ENCODE measurements at places on chromosomes 5 and 9.

GRCh38 chr5:135492319-135492626 lies 40.1 kb upstream of the TIFAB start:
- DNase-seq, result no peak

DNA sequence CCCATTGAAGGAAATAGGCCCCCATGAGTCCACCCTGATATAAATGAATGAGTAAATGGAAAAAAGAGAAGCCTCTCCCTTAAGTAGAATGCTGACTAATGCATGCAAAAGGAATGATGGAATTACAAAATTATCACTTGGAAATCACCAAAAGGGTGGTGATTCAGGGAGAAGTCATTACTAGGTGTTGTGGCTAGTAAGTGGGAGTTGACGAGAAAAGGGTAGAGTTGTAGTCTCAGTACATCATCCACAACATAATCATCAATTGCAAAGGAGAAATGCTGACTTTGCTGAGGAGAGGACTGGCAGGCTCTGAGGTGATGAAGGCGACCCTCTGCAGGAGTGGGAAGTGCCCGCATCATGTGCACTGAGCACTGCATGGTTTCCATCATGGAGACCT lies 201.5 kb upstream of the S1PR3 start:
- no peak for DNase-seq

DNA sequence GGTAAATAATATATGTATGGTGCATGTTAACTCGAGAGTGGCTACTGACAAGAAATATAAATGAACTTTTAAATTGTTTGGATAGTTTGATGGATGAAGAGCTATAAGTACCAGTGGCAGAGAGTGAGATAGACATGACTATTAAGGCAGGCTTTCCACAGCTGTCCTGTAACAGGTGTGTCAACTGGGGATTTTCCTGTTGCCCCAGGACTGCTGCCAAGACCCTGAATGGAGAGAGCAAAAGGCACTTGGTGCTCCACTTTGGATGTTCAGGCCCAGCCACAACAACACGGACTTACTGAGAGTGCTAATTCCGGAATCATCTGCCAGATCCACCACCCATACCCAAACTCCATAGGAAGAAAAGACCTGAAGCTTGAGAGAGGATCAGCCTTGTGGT lies 215.1 kb downstream of the SEC61B start:
- no peak for DNase-seq

DNA sequence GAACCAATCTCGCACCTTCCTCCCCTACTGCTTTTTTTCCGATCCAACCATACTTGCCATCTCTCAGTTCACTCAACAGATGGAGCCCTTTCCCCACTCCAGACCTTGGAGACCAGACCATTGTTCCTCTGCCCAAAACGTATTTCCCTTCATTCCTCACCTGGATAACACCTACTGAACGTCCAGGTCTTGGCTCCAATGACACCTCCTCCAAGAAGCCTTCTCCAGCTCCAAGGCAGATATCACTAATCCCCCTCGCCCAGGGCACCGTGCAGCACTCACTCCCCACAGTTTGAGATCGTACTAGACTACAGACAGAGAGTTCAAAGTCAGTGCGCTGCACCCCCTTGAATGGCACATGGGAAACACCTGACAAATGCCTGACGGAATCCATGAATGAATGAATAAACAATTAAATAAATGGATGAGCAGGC lies 47.1 kb upstream of the AKNA start:
- no peak for DNase-seq

DNA sequence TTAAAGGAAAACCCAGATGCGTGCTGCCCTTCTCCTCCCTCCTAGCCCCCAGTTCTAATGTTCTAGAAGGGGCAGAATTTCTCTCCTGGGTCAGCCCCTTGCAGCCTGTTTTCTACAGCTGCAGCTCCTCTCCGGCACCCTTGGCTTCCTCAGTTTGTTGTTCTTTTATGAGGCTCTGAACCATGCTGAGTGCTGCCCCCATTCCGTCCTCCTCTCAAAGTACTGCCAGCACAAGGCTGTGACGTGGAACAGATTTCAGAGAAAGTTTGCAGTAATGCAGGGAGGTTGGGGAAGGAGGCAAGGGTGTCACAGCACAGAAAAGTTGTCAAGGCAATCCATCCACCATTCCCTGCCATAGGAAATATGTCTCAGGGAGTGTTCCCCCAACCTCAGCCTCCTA lies 63.3 kb downstream of the RGS3 start:
- DNase-seq, result no peak

GRCh38 chr9:120210274-120210673 lies 369.7 kb downstream of the CDK5RAP2 start:
- no peak for DNase-seq

GRCh38 chr9:96782235-96782634 lies 4.3 kb upstream of the ZNF510 start:
- no peak for DNase-seq

DNA sequence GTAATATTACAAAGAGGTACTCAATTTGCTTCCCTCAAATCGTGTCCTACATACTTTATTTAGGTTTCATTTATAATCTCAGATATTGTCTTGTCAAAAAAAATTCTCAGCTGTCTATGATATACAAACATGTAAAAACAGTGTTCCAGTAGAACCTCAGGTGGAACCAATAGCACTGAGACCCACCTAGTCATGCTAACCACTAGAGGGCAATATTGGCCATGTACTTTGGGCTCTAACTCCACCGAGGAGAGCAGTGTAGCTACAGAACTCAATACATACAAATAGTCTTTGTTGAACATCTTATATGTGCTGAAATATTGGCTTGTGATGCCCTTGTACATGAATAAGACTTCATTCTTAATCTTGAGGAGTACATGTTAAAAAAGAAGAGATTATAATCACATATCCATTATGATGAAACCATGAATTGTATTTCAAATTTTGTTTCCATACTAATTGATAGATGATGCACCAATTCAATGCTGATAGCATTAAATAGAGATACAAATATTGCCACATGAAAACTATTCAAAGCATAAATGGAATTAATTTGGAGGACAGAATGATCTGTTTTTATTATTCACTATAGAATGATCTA lies 71.2 kb upstream of the CNTLN start:
- no peak for DNase-seq

DNA sequence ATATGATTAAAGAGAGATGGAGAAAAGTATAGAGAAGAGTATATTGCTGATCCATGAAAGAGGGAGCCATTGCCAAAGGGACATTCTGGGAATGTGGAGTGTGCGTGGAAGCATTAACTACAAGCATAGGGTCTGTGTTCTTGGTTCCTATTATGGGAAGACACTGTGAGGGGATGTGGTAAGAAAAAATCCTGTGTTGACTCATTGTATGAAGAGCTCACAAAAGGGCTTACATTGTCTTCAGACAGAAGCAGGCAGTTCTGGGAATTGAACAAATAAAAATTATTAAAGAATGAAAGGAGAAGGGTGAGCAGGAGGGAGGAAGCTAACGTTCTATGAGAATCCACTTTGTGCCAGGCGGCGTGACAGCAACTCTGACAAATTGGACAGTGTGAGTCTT lies 250.4 kb upstream of the CHD1 start:
- DNase-seq, result no peak

DNA sequence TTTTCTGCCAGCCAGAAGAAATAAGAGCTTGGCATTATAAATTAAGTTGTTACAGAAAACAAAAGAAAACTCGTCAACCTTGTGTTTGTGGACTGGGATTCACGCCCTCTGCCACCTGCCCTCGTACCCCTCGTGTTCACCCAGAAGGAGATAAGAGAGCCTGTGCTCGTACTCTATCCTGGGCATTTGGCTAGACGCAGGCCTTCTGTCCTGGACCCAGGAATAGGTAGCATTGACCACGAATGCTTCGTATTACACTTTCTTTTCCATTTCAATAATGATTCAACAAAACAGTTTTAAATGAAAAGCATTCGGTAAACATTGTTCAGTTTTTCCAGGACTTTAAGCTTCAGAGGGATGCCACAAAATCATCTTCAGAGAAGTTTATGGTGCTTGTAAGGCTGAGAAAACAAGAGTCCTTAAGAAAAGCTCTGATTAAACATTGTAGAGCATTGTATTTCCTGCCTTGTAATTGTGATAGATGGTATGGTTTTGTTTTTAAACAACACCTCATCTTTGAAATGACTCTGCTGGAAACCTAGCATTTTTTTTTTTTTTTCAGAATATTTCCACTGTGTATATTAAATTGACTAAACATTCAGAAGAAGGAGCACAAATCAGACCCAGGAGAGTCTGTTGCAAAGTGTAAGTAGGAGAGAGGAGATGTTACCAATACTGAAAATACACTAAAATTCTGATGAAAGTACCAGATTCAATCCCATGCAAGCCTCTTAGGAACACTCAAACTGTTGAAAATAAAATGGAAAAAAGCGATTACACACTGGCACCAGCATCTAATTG lies 27.6 kb downstream of the MTX3 start:
- DNase-seq, result no peak

DNA sequence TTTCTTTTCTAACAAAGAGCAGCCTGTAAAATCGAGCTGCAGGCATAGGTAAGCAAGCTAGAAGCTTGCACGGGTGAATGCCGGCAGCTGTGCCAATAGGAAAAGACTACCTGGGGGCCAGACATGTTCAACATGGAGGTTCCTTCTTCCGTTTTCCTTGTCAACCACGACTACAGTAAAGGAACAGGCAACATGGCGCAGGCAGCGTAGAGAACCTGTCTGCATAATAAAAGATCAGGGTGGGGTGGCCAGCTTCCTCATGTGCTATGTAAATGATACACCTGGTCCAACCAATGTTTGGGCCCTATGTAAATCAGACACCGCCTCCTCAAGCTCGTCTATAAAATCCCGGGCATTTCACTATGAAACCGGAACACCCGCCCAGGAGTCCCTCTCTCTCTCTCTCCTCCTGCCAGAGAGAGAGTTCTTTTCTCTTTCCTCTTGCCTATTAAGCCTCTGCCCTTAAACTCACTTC lies 103.8 kb upstream of the LIFR start:
- no peak for DNase-seq

DNA sequence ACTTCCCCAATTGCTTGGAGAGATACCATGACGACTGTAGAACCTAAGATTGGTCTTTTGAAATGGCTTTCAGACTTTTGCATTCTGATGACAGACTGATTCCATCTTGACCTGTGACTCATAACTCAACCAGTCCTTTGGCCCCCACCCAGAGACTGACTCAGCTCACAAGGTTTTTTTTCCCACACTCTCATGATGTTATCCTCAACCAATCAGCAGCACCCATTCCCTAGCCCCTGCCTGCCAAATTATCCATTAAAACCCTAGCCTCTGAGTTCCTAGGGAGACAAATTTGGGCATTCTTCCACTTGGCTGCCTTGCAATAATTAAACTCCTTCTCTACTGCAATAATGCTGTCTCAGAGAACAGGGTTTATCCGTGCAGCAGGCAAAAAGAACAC lies 1263.3 kb upstream of the CDH9 start:
- no peak for DNase-seq

DNA sequence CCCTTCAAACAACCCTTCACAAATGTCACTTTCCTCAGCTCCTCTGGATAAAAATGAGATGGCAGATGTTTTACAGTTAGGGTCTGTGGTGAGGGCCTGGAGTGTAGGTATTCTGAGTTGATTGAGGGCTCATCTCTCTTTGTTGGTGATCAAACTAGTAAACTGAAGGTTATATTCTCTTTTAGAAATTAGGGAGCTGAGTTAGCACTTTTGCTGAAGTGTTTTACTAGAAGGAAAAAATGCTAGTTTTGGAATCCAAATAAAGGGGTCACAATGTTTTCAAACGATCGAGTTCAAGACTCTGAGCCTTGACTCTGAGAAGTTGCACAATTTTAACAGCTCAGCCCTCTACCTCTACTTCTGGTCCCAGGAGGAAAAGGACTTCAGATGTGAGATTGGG lies 23.4 kb downstream of the RHOBTB3 start:
- DNase-seq, result no peak

GRCh38 chr9:92308893-92309292 lies 15.4 kb upstream of the IARS1 start:
- no peak for DNase-seq

All from suprapubic skin (tissue), 4 donors.